ENCODE measurements at places on chromosomes 3 and 15. TPM values are rescaled to one million over a fixed set of nuclear protein-coding genes. Genes with fewer than 3 reads are reported as not detected.

LMCD1 gene
- total RNA-seq = 124 TPM

DNA sequence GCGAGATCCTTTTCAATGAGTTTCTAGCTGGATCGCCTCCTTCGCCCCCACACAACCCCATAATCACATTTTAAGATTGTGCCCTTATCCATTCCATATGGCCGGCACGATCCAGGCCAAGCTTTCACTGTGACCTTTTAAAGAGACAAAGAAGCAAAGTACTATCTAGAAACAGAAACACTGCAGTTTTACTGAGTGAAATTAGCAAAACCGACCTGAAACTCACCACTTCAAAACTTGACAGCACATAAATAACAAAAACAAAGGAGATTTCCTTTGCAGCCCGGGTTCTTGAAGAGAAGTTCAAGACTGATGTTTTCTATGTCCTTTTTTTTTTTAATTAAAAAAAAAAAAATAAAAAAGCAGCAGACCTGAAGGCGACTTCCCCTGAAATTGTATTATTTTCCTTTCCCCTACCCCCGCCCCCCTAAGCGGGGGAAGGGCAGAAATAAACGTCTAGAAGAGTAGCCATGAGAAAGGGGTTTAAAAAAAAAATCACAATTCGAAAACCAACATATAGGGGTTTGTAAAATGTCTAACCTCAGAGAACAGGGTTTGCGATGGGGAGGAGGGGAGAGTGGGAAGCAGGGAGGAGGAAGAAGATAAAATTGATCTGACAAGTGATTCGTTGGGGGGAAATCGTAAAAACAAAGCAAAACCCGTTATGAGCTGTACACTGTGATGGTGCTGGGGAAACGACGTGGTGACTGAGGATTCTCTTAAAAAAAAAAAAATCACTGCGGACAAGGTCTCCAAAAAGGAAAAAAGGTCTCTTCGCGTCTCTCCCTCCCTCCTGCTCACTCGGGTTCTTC is 1.5 kb downstream of the SATB1 start:
- no peaks in the 10 kb centered on the region for H3K27me3 ChIP-seq
- no peaks in the 10 kb centered on the region for H3K36me3 ChIP-seq
- DNase-seq = peak; percentile 54
- peak overlapping the region; percentile 73 for H3K27ac ChIP-seq

SAMMSON gene
- 0.20 TPM for total RNA-seq

MAP1A gene
- 11.0 TPM for total RNA-seq

DNA sequence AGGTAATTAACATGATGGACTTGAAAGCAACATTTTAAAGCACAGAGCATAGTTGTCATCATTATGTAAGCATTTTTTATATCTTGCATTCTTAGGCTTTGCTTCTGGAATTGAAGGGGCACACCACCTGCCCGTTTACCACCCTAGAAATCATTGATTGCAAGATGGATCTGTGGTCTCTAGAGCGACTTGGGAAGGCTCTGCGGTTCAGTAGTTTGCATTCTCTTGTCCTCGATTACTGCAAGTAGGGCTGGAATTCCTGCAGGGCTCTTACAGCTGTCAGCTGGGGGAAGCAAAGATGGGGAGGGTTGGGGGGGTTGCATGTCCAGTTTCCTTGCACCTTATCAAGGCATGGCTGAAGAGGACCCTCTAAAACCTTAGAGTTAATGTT is 56.7 kb upstream of the RNF7 start:
- no peak overlapping the region for H3K27ac ChIP-seq
- no peaks in the 10 kb centered on the region for H3K36me3 ChIP-seq
- DNase-seq = no peak

- DNase-seq = peak; percentile 18
- peak overlapping the region; percentile 95 for H3K27ac ChIP-seq
- H3K36me3 ChIP-seq = no peaks in the 10 kb centered on the region
- peak overlapping the region; percentile 96 for H3K4me3 ChIP-seq
- no peaks in the 10 kb centered on the region for H3K27me3 ChIP-seq
Measured at GRCh38 chr3:196740481-196741248, 1.0 kb downstream of the PAK2 start.

DNA sequence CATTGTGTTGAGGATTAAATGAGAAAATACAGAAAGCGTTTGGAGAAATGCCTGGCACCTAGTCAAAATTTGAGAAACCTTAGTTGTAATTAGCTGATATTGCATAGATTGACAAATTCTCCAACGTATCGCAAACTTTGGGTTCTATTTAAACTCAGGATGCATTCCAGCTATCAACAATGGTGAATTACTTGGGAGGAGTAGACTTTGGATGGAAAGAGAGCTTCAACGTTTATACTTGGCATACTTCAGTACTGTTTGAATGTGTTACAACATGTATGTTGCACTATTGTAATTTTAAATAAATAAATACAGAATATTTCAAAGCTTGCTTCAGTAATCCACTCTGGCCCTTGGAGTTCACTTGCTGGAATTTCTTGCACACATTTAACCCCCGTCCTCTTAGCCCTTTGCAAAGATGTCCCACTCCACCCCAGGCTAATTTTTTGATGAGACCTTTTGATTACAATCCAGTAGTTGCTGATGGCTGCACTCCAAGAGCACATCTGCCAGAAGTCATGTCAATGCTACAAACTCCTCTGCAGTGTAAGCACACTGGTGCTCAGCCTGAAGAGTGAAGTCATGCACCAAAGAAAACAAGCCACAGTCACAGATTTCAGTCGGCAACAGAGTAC is 4.7 kb upstream of the DIS3L start:
- peaks cover 2% of the 10 kb centered on the region for H3K4me1 ChIP-seq
- no peak overlapping the region for H3K27ac ChIP-seq
- H3K36me3 ChIP-seq = no peaks in the 10 kb centered on the region

MCTP2 gene
- 6.8 TPM for total RNA-seq

KBTBD13 gene
- total RNA-seq = 0.15 TPM

CLRN1 gene
- total RNA-seq = not detected

GRCh38 chr3:105503191-105503593 is 136.5 kb downstream of the ALCAM start:
- no peak overlapping the region for H3K4me3 ChIP-seq
- H3K36me3 ChIP-seq = no peaks in the 10 kb centered on the region
- H3K4me1 ChIP-seq = no peaks in the 10 kb centered on the region
- H3K27me3 ChIP-seq = no peaks in the 10 kb centered on the region
- no peak for DNase-seq

UROC1 gene
- 0.32 TPM for total RNA-seq

WNT5A gene
- 22.3 TPM for total RNA-seq

DNA sequence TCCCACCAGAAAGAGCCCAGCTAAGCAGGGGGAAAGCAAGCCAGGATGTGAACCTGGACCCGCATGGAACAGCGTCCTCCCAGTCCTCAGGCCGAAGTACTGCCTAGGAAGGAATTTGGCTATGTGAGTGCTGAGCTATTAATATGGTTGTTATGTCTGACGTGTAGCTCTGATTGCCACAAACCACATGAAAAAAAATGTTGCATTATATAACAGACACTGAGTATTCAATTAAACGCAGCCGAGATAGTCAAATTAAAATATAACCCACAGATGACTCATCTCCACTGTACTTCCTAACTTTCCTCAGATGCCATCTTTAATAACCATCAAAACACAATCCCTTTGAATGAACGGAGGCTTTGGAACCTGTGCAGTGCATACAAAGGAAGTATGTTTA is 111.1 kb downstream of the GABRB3 start:
- H3K4me3 ChIP-seq = no peak overlapping the region
- H3K27ac ChIP-seq = no peak overlapping the region

ZBTB20 gene
- 117 TPM for total RNA-seq

GOLGA6A gene
- total RNA-seq = not detected

WDR93 gene
- 0.48 TPM for total RNA-seq

- no peaks in the 10 kb centered on the region for H3K36me3 ChIP-seq
- H3K27me3 ChIP-seq = no peaks in the 10 kb centered on the region
- peaks cover 12% of the 10 kb centered on the region for H3K4me1 ChIP-seq
- H3K4me3 ChIP-seq = no peak overlapping the region
Measured at GRCh38 chr3:15300323-15301078, 31.9 kb downstream of the SH3BP5 start.

All from ovary (tissue), 10 donors.